ENCODE measurements at places on chromosomes 3 and 15.
A peak's percentile ranks its signal among the peaks of the same experiment; 100 is the strongest.

GRCh38 chr3:122546151-122546550, 17.9 kb downstream of the PARP9 start:
- no peak for DNase-seq

DNA sequence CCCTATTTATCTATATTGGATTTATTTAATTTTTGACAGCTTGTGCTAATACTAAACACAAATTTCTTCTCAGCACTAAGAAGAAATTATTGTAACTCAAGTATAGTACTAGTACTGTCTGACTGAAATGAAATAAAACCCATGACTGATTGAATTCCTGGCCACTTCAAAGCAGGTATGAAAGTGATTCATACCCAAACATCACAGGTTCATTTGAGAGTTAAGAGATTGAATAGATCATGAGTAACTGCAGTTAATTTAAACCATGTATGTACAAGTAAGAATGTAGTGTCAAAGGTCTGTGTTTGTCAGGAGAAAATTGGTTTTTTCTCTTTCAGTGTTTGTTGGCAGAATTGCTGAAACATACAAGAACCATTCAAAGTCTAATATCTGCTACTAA, 332.0 kb upstream of the GRM7 start:
- no peak for DNase-seq

DNA sequence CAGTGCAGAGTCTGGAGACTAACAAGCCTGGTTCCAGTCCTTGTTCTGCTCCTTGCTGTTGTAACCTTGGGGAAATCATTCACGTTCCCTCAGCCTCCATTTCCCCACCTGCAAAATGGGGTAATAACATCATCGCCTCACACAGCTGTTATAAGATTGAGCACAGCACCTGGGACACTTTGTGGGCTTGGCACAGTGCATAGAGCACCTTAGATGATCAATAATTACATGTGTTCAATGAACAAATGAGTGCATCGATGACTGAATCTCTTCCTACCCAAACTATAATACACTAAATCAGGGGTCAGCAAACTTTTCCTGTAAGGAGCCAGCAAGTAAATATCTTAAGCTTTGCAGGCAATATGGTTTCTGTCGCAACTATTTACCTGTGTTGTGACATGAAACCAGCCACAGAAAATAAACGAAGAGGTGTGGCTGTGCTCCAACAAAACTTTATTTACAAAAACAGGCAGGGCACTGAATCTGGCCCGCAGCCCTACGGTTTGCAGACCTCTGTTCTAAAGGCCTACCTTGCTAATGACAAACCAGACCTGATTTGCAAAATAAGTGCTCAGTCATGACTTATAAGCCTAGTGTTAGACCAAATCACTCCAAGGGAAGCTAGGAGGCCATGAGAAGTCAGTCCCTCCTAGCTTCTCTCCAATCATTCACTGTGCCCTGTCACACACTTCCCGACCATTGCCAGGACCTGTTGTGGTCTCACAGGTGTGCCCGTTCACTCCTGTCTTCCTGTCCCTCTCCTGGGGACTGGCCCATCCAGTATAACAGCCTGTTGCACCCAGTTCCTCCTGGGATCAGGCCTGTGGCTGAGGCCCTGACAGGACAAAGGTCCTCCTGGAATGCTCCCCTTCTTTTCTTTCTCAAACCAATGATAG, 149.4 kb upstream of the WNT5A start:
- DNase-seq, result no peak

DNA sequence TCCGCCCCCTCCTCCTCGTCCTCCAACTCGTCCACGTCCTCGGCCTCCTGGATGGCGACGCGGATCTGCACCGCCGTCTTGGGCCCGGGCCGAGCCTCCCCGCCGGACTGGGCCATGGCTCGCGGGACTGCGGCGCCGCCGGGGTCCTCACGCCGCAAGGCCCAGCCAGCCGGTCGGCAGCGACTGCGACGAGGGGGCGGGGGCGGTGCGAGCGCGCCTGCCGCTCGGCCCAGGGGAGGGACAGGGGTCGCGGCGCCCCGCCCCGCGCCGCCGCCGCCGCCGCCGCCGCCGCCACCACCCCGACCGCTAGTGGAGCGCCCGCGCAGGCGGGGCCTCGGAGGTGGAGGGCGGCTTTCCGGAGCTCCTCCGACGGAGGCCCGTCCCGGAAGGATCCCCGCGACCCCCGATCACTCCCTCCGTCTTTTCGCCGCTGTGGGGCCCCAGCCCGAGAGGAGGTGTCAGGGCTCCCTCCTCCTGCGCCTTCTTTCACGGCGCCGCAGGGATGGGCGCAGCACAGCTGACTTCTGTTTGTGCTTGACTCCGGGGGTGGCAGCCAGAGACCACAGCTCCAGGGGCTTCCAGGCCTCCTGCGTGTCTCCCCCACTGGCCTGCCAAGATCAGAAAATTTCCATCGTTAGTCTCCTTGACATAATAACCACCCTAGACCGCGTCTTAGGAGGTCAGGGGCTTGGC, at the start of gene LARP6:
TSS of gene LARP6 (minus strand) at position 185 of the 693 bp plus-strand sequence. CDS start at position 116, 69 bp downstream.
- no peak for DNase-seq

GRCh38 chr15:84813931-84814330, 3.2 kb upstream of the ALPK3 start:
- no peak for DNase-seq

DNA sequence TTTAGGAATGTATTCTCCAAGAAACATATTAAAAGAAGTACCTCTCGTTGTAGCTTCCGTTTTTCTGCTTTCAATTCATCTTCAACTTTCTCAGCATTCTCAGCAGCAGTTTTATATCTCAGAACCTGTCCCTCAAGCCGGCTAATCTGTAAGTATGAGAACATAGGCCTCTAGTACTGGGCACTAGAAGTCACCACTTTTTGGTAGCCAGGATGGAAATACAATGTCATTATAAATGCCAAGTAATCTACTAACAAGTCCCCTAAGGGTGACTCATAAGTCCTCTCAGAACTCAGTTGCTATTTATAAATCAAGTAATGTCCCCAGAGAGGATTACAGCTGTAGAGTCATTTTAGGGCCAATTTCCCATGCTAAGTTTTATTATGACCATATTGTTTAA, 61.1 kb downstream of the MLH1 start:
- peak; percentile 89 for DNase-seq

DNA sequence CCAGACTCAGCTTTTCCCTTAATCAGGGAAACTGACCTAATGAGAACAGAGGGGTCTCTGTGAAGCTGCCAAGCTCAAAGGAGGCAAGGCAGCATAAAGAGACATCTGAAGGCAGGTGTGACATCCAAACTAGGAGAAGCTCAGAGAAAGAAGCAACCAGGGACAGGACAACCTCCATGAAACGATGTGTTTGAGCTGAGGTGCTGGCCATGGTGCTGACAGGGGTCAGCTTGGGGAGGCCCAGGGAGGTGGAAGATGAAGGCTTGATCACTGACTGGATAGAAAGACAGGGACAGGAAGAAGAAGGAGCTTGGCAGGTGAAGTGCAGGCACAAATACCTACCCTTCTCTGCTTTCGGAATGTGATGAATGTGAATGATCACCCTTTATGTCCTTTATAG, 179.5 kb upstream of the NSMCE3 start:
- no peak for DNase-seq

DNA sequence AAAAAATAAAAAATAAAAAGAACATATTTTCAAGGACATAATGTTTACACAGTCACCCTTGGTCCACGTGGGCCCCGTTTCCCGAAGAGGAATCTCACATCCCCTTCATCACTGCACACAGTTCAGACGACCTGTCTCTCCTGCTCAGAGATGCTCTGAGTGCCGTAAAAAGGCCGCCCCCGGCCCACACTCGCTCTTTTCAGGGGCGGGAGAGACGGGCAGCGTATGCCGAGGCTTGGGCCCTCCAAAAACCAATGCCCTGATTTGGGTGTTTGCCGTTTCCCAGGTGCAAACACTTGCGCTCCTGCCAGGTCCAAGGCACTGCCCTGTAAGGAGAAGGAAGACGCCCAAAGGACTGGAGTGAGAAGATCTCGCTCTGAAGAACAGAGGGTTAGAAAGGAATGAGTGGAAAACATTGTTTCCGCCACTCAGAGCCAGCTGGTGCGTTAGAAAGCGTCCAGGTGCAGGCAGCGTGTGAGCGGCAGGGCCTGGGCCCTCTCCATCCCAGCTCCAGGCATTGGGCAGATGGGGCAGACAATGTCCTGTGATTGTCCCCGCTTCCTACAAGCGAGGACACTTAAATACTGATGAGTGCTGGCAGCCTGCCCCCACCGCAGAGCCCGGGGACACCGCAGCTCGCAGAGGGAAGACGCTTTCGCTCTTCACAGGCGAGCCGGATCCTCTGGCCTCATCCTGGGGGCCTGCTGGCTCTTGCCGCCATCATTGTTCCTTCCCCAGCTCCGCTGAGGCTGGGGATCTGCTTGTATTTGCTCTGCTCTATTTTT, 53.2 kb downstream of the NIPA2 start:
- DNase-seq, result no peak

All from fibroblast of mammary gland (primary cell).